ENCODE measurements at places on chromosomes 6 and 20.

- peak; percentile 23 for DNase-seq
Observed at GRCh38 chr20:13220194-13220903, 725 bp upstream of the ISM1 start.

DNA sequence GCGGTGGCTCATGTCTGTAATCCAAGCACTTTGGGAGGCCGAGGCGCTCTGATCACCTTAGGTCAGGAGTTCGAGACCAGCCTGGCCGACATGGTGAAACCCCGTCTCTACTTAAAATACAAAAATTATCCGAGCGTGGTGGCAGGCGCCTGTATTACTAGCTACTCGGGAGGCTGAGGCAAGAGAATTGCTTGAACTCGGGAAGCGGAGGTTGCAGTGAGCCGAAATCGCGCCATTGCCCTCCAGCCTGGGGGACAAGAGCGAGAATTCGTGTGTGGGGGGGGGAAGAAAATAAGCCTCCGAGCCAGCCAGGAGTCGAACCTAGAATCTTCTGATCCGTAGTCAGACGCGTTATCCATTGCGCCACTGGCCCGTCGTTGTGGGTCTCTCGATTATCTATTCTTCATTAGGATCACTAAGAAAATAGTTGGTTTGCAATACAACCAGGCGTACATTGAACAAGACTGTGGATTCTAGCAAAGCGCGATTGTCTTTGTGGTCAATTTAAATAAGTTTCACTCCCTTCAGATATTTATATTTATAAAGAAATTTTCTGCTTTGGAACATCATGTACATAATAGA lies 33.9 kb upstream of the PRSS16 start:
- peak; percentile 49 for DNase-seq

DNA sequence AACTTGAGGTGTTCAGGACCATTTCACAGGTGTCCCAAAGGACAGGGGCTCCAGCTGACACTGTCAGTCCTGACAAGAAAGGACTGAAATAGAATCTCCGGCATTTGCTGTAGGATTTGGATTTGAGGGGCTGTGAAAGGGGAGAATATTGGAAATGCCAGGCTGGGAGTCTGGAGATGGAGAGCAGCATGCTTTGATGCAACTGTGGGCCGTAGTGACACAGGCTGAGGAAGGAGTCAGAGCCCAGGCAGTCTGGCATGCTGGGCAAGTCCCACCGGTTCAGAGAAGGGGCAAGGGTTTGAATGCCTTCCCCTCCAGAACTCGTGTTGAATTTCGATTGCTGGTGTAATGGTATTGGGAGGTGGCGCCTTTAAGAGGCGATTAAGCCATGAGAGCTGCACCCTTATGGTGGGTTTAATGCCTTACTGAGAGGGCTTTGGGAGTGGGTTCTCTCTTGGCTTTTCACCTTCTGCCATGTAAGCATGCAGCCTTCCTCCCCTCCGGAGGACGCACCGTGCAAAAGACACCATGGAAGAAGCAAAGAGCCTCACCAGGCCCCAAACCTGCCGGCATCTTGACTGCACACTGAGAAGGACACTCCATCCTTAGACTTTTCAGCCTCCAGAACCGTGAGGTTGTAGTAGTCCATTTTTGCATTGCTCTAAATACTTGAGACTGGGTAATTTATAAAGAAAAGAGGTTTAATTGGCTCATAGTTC lies 9.4 kb upstream of the PYGB start:
- peak; percentile 69 for DNase-seq

DNA sequence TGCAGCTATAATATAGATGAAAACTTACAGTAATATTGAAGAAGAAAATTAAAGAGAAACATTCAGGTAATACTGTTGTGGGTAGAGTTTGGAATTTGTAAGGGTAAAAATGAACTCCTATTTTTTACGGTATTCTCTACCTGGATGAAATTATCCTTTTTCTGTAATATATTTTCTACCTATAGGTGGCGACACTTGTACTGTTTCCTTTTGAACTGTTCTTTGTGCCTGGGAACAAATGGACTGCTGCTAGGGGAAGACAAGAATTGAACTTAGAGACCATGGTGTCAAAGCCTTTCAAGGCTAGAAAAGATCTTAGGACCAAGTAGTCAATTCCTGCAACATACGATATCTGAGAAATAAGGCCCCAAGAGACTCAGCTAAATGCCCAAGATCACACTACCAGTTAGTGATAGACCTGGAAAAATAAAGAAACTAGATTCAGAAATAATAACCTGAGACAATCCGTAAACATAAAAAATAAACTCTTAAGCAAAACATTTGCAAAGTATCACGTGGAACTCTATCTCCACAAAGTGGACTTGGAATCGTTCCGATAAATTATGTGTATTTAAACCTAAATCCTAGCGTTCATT lies 383.8 kb downstream of the TFAP2A start:
- no peak for DNase-seq

DNA sequence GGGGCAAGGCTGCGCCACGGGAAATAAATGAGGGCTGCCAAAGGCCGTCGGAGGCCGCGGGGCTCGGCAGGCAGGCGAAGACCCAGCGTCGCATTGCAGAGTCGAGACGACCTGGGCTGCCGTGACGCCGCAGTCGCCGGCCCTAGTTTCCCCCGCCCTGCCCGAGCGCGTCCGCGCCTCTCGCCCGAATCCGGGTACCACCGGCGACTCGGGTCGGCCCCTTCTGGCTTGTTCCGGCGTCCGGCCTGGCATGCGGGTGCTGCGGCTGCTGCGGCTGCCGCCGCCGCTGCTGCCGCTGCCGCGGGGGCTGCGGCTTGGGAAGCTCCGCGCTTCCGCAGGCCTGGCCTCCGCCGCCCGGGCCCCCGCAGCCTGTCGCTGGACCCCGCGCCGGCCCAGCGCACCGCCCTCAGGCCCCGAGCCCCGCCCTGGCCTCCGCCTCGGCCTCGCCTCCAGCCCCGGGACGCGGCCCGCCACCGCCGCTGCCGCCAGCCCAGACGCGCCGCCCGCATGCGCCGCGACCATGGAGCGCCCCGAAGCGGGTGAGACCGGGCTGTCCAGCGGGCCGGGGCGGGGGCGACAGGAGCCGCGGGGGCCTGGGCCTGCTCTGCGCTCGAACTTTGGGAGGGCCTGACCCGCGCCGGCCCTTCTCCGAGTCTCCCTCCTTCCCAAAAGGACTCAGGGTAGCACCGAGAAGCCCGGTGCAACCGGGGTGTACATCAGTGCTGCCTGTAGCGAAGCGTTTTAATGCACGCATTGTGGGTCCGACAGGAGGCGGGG lies at the start of gene AKAP7:
Gene AKAP7, plus strand, starts transcription at position 224 of the 777 bp plus-strand sequence. Its CDS starts 297 bp downstream, at position 521.
- peak; percentile 57 for DNase-seq

DNA sequence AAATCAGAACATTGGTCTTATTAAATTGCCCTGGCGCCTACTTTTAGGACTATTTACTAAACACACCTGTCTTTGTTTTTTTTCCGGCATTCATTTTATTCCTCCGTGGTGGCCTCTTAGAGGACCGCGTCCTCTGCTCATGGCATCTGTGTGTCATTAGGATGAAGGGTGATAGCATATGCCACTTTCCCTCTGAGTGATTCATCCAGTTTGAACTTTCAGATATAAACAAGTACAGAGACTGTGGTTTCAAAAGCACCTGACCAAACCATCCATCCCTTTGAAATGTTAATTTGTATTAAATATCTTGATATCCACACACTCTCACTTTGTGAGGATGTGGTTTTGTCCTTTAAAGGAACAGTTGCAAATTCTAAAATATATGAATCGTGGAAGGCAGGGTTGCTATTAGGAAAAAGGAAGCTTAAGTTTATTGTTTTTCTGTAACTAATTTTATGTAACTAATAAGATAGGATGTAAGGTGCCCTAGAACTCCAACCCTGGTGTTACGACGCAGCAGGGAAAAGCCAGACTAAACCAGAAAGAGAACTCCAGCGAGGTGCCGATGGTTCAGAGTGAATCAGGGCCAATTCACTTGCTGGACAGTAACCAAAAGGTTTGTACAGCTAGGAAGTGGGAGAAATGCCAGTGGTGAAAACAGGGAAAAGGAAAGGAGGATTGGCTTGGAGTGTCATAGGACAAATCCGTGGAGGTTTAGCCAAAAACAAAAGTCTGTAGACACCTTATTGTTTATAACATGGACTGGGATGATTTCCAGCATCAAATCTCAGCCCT lies 98.7 kb downstream of the SHLD1 start:
- DNase-seq: peak; percentile 70

- DNase-seq: peak; percentile 36
Observed at GRCh38 chr6:105803442-105803841, 282.7 kb upstream of the PRDM1 start.

DNA sequence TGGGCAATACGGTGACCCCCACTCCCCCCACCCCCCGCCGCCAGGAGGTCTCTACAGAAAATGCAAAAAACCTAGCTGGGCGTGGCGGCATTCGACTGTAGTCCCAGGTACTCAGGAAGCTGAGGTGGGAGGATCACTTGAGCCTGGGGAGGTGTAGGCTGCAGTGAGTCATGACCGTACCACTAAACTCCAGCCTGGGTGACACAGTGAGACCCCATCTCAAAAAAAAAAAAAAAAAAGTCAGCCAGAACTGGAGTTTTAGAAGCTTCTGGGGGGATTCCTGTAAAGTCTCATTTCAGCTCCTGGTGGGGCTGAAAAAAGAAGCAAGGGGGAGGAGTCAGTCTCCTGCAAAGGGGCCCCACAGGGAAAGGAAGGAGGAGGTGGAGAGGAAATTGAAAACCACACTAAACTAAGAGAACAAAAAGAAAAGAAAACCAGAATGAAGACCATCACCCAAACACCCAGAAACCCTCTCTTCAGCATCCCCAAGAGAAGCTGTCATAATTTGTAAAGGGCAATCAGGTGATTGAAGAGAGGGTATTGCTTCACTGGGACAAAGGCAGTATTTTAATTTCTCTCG lies 50.4 kb downstream of the NOL4L start:
- no peak for DNase-seq

- no peak for DNase-seq
Observed at GRCh38 chr20:46948081-46948480, 53.4 kb downstream of the EYA2 start.

DNA sequence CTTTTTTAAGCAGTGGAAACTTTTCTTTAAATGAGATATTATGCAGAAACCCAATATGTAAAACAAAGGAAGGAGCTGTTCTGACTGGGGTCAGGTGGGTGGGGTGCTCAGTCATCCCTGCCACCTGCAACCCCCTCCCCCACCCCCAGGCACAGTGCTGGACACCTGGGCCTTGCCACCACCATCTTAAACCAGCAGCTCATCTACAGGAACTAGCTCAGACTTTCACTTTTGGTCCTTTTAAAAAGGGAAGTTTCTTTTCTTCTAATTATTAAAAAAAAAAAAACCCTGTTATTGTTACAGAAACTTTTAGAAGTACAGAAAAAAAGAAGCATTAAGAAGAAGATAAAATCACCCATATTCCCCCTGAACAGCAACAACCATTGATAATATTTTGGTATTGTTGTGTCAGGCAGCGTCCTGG lies 37.1 kb downstream of the PPP1R16B start:
- no peak for DNase-seq

DNA sequence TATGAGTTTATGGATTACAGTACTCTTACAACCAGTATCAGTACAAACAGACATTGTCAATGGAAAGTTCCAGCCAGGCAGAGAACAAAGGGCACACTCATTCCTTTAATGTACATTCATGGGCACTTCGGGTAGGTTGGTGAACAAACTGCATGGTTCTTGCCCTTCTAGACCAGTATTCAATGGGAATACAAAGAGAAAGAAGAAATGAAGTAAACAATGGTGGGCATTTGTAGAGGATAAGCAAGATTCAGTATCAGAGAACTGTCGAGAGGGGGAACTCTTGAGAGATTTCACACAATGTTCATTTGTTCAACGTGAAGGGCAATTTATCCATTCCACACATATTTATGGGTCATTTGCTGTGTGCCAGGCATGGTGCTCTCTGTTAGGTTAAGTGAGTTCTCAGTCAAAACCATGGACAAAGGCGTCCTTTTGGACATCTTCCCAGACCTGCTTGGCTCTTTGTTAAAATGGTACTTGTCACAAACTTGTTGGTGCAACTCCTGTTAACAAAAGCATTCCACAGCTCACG lies 714.8 kb downstream of the DHX35 start:
- DNase-seq: peak; percentile 13

GRCh38 chr20:58938541-58938940 lies 42.5 kb upstream of the NELFCD start:
- no peak for DNase-seq

GRCh38 chr6:41546475-41546865 lies 289 bp downstream of the FOXP4 start:
- no peak for DNase-seq

DNA sequence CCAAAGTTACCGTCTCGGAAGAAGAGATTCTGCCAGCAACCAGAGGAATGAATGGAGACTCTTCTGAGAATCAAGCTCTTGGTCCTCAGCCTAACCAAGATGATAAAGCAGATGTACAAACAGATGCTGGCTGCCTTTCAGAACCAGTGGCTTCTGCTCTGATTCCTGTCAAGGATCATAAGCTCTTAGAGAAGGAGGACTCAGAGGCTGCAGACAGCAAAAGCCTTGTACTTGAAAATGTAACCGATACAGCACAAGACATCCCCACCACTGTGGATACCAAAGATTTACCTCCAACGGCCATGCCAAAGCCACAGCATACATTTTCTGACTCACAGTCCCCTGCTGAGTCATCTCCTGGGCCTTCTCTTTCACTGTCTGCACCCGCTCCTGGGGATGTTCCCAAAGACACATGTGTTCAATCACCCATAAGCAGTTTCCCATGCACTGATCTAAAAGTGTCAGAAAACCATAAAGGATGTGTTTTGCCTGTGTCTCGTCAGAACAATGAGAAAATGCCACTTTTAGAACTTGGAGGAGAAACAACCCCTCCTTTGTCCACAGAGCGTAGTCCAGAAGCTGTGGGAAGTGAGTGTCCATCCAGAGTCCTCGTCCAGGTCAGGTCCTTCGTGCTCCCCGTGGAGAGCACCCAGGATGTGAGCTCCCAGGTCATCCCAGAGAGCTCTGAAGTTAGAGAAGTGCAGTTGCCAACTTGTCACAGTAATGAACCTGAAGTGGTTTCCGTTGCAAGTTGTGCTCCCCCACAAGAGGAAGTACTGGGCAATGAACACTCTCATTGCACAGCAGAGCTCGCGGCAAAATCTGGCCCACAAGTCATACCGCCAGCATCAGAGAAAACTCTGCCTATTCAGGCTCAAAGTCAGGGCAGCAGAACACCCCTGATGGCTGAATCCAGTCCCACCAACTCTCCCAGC lies 109.6 kb downstream of the RTN4IP1 start:
- DNase-seq: peak; percentile 98

DNA sequence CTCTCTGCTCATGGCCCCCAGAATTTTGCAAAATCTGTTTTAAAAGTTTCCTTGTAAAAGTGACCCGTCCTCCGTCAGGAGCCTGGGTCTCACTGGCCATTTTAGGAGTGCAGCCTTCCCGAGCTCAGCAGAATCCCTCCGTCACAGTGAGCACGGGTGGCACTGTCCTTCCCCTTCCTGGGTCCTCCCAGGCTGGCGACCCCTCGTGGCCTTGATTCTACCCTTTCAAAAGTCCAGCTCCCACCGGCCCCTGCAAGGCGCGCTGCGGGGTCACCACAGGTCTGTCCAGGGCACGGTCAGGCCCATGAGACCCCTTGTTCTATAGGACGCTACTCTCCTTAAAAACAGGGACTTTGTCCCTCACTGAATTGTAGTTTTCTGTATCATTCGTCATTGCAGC lies 112.7 kb downstream of the PSMB1 start:
- DNase-seq: no peak

DNA sequence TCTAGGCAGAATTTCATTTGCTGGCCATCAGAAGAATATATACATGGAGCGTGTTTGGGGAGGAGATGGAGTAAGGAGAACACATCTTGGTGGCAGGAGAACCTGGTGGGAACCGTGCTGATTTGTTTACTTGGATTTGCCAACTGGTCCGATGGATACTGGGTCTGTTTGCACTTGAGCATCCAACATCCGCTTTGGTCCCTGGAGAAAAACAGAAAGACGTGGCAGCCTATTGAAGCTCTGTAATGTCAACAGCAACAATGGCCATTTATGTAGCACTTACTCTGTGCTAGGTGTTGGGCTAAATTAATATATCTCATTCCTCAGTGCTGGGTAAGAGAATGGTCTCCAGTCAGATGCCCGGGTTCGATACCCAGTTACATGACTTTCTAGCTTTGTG lies 125.6 kb downstream of the BCAS1 start:
- no peak for DNase-seq
